Mesothelial cell of epicardium (in vitro differentiated cells): ENCODE measurements at places on chromosomes 3 and 15.

- peaks cover 22% of the 10 kb centered on the region for H3K4me1 ChIP-seq
- no peaks in the 10 kb centered on the region for H3K27me3 ChIP-seq
- no peaks in the 10 kb centered on the region for H3K36me3 ChIP-seq
Observed at GRCh38 chr3:3587647-3587972, 211.6 kb upstream of the LRRN1 start.

DNA sequence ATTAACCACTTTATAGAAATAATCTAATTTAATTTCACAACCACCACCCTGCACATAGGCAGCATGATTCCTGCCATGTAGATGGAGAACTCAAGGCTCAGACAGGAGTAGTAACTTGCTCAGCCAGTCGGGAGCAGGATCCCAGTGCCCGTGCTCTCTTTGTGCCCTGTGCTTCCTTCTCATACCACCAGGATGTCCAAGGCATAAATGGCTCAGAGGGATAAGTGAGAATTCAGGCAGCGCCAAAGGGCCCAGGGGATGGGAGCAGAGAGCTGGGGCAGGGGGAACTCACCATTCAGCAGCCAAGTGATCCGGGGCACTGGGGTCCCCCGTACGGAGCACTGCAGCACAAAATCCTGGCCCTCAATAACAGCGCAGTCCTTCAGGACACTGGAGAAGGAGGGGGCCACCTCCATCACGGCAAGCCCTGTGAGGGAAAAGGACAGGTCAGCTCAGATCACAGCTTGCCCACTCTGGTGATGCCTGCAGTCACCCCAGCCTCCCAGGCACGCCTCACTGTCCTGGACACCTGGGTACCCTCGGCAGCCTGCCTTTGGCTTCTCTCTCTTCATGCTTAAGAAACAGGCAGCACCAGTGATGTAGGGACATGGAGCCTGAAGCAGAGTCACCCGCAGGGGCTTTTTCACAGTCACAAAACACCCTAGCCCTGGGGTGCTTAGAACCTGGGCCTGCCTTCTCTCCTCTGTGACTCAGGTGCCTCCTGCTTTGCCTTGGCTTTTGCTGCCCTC is 141.0 kb upstream of the HACD2 start:
- H3K27ac ChIP-seq: no peak overlapping the region
- H3K4me1 ChIP-seq: peaks cover 26% of the 10 kb centered on the region
- no peaks in the 10 kb centered on the region for H3K36me3 ChIP-seq
- H3K27me3 ChIP-seq: peaks cover 2% of the 10 kb centered on the region
- no peak overlapping the region for H3K4me3 ChIP-seq

GRCh38 chr3:197901626-197902025 is 48.4 kb upstream of the RPL35A start:
- H3K4me3 ChIP-seq: no peak overlapping the region
- H3K27ac ChIP-seq: no peak overlapping the region
- H3K36me3 ChIP-seq: peaks cover 5% of the 10 kb centered on the region
- no peaks in the 10 kb centered on the region for H3K27me3 ChIP-seq

DNA sequence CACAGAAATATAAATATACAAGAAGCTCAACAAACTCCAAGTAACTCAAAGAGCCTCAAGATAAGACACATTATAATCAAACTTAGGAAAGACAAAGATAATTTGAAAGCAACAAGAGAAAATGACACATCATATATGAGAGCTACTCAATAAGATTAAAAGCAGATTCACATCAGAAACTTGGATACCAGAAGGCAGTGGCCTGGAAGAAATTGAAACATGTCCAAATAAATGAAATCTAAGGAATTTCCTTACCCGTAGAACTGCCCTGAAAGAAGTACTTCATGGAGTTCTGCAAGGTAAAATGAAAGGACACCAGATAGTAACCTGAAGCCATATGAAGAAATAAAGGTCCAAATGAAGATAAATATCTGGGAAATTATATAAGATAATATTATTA is 113.9 kb downstream of the LSAMP start:
- no peaks in the 10 kb centered on the region for H3K27me3 ChIP-seq
- H3K4me1 ChIP-seq: no peaks in the 10 kb centered on the region
- no peak overlapping the region for H3K4me3 ChIP-seq
- H3K27ac ChIP-seq: no peak overlapping the region
- peaks cover 10% of the 10 kb centered on the region for H3K36me3 ChIP-seq

- DNase-seq: no peak
- H3K27me3 ChIP-seq: no peaks in the 10 kb centered on the region
- no peak overlapping the region for H3K27ac ChIP-seq
- peaks cover 40% of the 10 kb centered on the region for H3K4me1 ChIP-seq
- H3K4me3 ChIP-seq: no peak overlapping the region
Observed at GRCh38 chr3:191348098-191348497, 17.8 kb upstream of the UTS2B start.

- no peaks in the 10 kb centered on the region for H3K4me1 ChIP-seq
- H3K27ac ChIP-seq: no peak overlapping the region
- H3K4me3 ChIP-seq: no peak overlapping the region
Observed at GRCh38 chr3:186643493-186643892, 3.3 kb downstream of the FETUB start.

DNA sequence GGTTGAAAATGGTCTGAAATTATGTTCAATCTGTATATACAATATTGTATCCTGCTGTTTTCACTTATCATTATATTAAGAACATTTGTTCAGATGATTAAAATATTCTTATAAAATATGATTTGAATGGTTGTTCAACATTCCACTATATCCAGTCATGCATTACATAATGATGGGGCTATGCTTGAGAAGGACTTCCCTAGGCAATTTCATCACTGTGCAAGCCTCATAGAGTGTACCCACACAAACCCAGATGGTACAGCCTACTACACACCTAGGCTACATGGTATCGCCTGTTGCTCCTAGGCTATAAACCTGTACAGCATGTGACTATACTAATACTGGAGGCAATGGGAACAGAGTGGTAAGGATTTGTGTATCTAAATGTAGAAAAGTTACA is 30.5 kb downstream of the SLC7A14 start:
- peaks cover 8% of the 10 kb centered on the region for H3K27me3 ChIP-seq
- no peak for DNase-seq
- no peaks in the 10 kb centered on the region for H3K36me3 ChIP-seq
- peaks cover 8% of the 10 kb centered on the region for H3K4me1 ChIP-seq
- H3K27ac ChIP-seq: no peak overlapping the region

DNA sequence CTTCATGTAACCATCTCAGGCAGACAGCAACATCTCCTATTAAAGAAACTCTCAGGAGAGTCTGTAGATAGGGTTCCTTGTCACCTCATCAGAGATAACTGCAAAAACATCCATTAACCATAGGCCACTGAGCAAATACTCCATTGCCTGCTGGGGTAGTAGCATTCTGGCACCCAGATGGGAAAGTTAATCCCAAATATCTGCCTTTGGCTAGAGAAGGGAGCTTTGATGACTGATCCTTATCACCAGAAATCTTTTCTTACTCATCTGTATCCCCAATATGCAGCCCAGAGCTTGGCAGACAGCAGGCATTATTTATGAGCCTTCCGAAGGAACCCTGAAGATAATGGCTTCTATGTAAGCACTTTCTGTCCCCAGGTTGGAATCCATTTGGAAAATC is 173.1 kb downstream of the MFSD1 start:
- no peaks in the 10 kb centered on the region for H3K4me1 ChIP-seq
- H3K36me3 ChIP-seq: no peaks in the 10 kb centered on the region
- no peak overlapping the region for H3K4me3 ChIP-seq
